ENCODE measurements at places on chromosomes 2 and 18.

DNA sequence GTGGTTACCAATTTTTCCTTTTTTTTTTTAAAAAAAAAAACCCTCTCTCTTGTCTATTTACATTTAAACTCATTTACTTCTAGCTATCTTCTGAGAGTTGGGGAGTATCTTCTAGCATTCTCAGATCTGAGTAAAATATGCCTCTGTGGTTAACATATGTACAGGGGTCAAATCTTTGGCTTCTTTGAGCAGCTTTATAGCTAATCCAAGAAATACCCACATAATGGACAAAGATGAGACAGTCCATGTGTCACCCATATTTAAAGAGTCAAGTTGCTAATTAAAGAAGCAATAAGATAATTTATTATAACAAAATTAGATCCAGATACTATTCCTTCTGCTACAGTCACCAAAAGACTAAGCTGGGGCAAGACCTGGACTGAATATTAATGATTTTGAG lies 139.0 kb upstream of the HNRNPA3 start:
- no peak for DNase-seq

DNA sequence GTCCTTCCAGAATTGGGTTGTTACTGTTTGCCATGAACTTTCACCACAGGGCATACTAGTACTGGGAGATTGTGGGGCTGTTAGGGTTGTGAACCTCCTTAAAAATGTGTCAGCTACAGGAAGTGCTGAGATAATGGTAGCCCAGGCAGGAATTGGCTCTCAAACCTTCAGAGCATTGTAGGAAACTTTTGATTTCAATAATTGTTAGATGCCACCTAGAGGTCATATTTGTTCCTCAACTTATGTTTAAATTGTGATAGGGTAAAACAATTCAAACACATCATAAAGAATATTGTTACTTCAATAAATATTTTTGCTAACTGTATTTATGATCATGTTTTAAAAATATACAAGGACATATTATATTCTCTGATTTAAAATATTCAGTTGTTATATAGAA lies 594.6 kb downstream of the ADCYAP1 start:
- DNase-seq = no peak

DNA sequence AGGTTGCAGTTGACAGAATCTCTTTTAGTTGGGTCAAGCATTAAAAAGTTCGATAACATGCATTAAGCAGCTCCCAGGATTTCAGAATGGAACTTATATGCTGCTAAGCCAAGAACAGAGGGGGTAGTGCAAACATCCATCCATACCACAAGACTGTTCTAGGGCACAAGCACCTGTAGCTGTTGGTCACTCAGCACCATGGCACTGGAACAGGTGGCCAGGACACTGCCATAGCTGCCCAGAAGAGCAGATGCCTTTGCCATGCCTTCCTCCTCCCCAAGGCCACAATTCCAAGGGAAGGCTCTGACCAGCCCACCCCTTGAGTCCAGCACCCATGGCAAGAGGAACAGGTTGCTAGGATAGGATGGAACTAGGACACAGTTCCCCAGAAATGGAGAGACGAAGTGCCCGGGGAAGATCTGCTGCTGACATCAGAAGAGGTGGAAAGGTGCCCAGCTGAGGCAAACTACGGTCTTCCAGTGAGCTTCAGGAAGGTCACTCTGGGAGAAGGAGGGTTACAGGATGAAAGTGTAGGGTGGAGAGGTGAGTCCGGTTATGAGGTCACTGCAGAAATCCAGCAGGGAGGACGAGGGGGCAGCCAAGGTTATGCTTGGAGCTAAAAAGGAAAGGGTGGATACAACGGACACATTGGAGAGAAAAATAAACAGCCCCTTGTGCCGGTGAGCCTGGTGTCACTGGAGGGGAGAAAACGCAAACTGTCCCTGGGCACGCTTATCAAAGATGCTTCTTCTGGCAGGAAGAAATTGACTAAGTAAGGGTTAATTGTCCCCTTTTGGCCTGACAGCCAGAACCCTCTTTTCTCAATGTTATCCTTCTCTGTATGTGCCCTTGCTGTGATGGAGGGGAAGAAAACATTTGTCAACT lies 41.9 kb downstream of the C1QL2 start:
- no peak for DNase-seq

DNA sequence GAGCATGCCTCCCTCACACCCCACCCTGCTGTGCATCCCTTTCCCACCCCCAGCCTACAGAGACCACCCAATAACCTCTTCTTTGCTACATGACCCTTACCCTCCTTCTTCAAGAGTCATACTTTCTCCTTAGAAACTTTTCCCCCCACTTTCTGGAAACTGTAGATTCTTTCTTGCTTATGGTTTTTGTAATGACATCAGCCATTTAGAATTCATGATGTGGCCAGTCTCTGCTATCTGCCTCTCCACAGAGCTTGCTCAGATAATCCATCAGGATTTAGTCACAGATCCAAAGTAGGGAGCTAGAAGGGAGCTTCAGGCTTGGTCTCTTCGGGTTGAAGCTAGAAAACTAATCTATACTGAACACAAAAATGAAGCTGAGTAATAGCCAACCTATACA lies 36.5 kb downstream of the GALM start:
- DNase-seq = no peak

GRCh38 chr2:98455494-98455976 lies 10.9 kb downstream of the INPP4A start:
- no peak for DNase-seq
